ENCODE measurements at places on chromosomes 1 and 21. TPM values are rescaled to one million over a fixed set of nuclear protein-coding genes. Genes with fewer than 3 reads are reported as not detected.

The PTAFR gene
- total RNA-seq = 0.26 TPM

DNA sequence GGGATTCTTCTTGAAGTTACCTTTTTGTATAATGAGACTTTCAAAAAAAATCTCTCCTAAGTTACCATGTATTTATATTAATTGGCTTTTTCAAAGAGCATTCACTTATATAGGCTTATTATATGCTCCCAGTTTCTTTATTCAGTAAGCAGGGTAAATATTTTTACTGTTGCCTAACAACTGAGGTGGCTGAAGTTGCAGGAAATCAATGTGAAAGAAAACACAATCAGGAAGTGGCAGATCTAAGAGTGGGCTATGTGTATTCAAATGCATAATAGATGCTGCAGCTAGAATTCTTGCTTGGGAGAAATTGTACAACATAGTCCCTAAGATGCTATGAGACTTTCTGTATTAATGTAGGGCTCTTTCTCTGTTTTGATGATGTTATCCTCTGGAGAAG is 606.9 kb downstream of the NUF2 start:
- no peak for DNase-seq

DNA sequence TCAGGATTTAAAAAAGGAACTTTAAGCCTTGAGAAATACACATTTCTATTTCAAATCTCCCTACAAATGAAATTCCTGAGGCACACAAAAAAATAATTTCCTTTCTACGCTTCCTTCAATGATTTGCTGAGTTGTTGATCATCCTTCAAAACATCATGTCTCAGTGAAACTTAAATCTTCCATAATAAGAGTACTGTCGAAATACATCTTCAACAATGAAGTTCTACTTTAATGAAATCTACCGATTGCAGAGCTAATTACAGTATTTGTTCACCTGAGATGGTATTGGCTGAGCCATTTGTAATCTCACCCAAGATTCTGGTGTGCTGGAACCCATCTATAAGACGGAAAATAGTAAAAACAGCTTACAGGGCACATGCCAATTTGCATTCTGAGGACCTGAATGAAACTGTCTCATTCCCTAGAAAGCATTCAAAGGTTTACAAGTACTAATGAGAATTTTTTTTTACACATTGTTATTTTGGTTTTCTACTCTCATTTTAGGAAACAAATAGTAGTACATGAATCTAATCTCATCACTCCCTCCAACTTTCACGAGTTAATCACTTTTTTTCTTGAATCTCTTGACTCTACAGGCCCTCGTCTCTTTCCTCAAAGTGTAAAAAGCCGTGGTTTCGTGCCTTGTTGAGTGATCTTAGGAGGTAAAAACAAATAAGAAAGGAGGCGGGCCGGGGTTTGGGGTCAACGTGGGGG is 1.1 kb downstream of the CHML start:
- no peak for DNase-seq

GRCh38 chr1:57839067-57839466 is 415.2 kb upstream of the DAB1 start:
- no peak for DNase-seq

- DNase-seq = no peak
These were observed 123.9 kb upstream of the DPYD start for GRCh38 chr1:98044766-98045165.

The SLFNL1 gene
- not detected for total RNA-seq

- DNase-seq = no peak
These were observed 64.6 kb downstream of the RHBG start for GRCh38 chr1:156433602-156434001.

The TEX50 gene
- total RNA-seq = not detected

The TMPRSS15 gene
- total RNA-seq = 0.07 TPM

GRCh38 chr1:178495741-178496409 is 889 bp downstream of the CLEC20A start:
- no peak for DNase-seq
